ENCODE measurements at places on chromosomes 4 and X.
A peak's percentile ranks its signal among the peaks of the same experiment; 100 is the strongest.

DNA sequence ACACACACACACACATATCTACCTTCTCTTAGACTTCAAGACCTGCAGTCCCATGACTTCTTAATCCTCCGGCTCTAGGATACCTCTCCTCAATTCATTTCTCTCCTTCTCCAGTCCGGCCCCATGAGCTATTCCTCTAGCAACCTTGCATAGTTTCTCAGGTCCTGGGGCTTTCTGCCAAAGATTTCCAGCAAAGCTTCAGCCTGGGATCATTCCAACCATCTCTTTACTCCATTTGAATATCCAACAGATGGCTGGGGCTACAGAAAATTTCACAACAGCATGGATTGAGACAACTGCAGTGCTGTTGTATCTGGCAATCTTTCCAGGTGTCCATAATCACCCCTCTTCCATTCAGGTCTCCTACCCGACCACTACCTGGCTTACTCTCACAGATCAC, 184.1 kb downstream of the DCHS2 start:
- no peak for DNase-seq

- DNase-seq, result no peak
Measured at GRCh38 chr4:53511014-53511413, 80.3 kb downstream of the LNX1 start.

DNA sequence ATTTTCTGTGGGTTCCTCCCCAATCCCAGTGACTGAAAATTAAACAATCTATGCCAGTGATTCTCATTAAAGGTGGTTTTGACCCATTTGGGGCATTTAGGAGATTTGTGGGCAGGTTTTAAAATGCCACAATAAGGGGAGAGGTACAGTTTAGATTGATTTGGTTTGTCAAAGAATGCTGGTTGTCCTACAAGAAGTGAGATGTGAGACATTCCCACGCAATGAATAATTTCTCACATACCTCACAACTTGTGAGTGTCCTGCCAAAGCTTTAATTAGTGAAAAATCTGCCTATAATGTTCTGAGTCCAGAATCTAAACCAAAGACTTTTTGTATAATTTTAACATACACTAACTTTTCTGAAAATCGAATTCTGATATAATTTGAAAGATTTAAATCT, 199.4 kb downstream of the MAPK10 start:
- no peak for DNase-seq

GRCh38 chr4:77002321-77003107, 53.0 kb downstream of the SEPTIN11 start:
- no peak for DNase-seq

DNA sequence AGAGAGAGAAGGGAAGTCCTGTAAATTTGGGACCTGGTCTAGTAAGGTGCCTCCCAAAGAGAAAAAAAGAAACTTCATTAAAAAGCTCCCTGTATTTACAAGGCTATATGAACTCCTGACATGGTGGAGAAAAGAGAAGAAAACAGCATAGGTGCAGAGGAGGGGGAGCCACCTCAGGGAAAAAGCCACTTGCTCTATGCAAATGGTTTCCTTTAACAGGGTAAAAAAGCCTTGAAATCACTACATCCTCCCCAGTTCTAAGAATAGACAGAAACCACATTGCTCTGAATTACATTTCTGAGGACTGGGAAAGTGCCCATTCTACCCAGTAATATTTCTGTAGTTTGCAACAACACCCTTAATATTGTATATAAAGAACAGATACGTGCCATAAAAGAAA, 165.5 kb downstream of the KLF8 start:
- DNase-seq, result no peak

DNA sequence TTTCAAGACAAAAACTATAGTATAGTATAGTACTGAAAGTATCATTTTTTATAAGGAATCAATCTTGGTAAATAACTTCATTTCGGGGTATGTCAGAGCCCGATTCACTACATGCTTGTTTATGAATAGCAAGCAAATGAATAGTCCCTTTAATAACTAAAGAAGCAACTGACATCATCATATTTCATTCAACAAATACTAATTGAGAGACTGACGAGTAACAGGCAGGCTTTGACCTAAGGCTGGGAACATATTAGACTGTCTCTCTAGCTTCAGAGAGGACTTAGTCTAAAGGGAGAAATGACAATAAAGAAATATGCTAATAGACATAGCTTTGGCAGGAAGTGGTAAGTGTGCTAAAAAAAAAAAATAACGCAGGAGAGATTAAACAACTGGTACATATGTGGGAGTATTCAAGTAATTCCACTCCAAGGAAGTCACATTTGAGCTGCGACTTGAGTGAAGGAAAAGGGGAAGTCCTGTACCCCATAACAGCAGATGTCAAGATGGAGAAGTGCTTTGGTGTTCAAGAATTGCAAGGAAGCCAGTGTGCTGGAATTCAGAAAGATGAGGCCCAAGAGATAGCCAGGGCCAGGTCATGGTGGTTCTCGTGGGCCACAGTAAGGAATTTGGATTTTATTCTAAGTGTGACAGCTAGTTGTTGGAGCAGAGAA, 284.9 kb downstream of the FBXO8 start:
- DNase-seq, result no peak

- DNase-seq, result no peak
Measured at GRCh38 chrX:141375011-141375760, 132.9 kb upstream of the SPANXC start.

DNA sequence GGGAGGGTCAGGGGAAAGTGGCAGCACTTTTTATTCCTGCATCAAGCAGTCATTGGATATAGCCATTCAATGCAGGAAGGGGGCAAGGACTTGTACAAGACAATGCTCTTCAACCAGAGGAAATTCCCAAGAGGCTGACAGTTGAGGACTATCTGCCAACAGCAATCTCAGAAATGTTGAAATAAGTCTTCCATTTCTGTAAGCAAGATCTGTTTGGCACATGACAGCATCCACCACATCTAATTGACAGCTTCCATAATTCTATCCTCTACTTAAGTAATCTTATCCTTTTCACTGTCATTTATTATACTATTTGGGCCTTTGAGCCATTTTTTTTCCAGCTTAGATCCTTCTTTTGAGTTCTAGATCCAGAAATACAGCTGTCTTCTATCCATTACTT, 110.7 kb downstream of the CFAP299 start:
- DNase-seq, result no peak

GRCh38 chrX:64642482-64642881, 247.2 kb upstream of the MTMR8 start:
- no peak for DNase-seq

DNA sequence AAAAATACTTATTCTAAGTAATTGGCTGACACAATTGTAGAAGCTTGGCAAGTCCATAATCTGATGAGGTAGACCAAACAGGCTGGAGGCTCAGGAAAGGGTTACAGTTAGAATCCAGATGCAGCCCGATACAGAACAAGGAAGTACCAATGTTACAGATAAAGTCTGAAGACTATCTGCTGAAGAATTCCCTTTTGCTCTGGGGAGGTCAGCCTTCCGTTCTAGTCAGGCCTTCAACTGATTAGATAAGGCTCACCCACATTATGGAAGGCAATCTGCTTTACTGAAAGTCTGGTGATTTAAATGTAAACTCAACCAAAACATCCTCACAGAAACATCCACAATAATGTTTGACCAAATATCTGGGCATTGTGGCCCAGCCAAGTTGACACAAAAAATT, 7.4 kb upstream of the DYNLT3 start:
- DNase-seq, result no peak

- DNase-seq, result peak; percentile 64
Measured at GRCh38 chr4:150078041-150078578, at the start of gene DCLK2. Gene DCLK2 (plus strand): TSS chr4:150078445. CDS start chr4:150079028, 583 bp downstream.

DNA sequence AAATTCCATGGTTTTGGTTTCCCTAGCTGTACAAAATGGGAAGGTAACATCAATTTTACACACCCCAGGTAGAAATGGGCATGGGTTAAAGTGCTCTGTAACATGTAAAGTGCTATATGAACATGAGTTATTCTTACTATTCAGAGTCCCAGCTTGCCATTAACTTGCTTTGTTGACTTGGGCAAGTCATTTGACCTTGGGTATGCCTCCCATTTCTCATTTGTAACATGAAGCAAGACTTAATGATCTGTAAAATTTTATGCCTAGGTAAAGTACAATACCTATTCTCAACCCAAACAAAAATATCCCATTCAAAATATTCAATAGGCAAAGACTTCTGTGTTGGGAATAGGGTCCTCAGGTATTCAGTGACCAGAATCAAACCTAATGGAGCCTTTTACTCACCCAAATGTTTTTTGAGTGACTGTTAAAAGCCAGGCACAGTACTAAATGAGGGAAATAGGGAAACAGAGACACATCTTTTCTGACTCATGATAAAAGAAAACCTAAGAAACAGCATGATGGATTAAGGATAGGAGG, 126.6 kb downstream of the SH3RF1 start:
- DNase-seq, result no peak

GRCh38 chrX:17435476-17435875, 60.5 kb downstream of the NHS start:
- no peak for DNase-seq

GRCh38 chr4:169270810-169271691, at the start of gene SH3RF1:
Gene SH3RF1 (minus strand): TSS chr4:169270956. CDS start chr4:169269212, 1,744 bp downstream.
- DNase-seq, result peak; percentile 87

- DNase-seq, result no peak
Measured at GRCh38 chr4:4417886-4418285, 31.0 kb downstream of the NSG1 start.

DNA sequence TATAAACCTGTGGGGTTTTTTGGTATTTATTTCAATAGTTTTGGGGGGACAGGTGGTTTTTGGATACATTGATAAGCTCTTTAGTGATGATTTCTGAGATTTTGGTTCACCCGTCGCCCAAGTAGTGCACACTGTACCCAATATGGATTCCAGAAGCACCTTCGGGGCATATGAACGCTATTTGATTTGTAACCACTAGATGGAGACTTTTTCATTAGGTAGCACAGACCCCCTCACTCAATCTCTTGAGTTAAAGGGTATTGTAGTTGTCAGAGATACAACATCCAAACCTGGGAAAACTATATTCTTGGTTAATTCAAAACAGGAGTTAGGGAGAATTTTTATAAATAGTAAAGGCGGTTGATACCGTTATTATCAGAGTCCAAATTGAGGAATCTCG, 79.8 kb downstream of the SPANXN3 start:
- no peak for DNase-seq

DNA sequence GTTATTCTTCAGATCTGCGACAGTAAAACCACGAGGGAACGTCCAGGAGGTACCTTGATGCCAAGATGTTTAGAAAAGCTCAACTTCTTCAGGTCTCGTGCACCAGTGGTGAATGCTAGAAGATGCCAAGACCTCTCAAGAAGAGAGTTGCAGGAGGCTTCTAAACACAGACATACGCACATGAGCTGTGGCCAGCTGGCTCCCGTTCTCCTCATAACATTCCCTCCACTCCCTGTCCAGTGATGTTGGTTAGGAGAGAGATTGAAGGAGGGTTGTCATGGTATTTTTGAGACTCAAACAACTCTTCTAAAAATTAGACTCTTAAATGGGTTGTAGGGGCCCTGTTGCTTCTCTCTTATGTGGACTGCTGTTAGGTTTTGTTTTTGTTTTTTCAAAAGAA, 184.3 kb downstream of the QDPR start:
- DNase-seq, result no peak

DNA sequence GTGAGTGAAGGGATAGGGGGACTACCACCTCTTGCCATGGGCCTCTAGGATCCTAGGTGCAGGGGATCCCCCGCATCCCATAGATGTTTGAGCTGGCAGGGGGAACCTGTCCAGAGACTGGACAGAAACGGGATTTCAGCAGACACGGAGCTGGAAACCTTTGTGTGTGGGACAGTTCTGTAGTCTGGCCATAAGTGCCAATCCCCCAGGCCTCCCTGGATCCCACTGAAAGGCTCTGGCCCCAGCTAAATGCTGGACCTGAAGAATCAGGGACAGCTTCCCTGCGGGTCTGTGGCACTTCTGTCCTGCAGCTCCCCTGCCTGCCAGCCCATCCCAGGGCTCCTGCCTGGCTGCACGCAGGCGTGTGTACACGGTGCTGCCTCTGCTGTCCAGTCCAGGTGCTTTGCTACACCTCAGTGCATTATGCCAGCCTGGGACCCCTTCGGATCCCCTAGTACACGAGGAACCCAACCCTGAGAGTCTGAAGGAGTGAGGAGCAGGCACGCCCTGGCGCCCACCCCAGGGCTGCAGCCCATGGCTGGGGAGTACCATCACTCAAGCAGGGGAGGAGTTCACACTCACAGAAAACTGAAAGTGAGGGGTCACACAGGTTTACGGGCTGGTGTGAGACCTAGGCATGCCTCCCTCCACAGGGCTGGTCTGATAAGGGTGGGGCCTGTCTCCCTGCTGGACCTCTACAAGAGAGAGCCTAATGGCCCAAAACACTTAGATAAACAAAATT, 703.0 kb downstream of the ARAP2 start:
- no peak for DNase-seq

- peak; percentile 63 for DNase-seq
Measured at GRCh38 chrX:41332408-41333002, 1.5 kb upstream of the DDX3X start.

- no peak for DNase-seq
Measured at GRCh38 chr4:122576261-122577188, 44.3 kb downstream of the IL21 start.

DNA sequence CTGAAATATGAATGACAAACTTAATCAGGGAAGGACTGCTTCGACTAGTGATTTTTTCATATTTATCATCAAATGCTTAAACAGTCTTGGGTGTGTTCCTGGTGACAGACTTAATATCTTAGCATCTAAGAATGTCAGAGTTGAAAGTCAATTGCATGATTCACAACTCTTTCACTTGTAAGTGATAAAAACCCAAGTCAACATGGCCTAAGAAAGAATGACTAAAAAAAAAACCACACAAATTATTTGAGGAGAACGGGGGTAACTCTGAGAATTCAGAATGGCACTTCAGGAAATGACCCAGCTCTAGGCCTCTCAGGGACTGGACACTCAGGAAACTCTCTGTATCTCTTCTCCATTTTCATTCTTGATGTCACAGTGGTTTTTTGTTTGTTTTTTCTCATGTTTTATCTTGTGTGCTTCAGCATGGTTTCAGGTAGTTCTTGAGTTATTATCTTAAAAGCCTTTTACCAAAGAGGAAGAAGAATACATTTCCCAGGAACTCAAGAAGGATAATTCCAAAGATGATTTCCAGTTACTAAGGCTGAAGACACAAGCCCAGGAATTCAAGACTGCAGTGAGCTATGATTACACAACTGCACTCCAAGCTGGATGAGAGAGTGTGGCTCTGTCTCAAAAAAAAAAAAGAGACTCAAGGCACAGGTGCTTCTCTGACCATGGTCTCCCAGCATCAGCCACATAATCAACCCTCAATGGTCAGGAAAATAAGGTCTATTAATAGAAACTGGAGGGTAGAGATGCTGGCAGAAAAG, 1697.8 kb upstream of the IGFBP7 start:
- DNase-seq, result no peak

- DNase-seq, result no peak
Measured at GRCh38 chrX:132563976-132564375, 75.1 kb upstream of the MBNL3 start.

DNA sequence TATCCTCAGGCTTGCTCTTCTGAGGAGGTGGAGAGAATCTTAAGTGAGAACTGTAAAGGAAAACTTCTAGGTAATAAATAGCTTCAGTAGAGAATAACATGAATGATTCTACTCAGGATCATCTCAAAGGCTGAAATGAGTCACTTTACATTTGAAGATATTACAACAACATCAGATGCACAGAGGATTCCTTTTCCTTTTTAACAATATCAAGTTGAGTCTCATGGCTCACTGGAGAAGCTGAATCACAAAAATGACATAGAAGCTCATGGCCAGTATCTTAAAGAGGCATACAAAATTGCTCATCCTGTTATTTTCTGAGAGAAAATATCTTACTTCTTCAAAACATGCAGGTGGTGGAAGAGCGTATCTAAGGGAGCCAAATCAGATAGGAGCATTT, 72.5 kb upstream of the EMCN start:
- no peak for DNase-seq

Measured in right atrium auricular region (tissue), 2 donors.